ENCODE measurements at places on chromosomes 13 and 19.

DNA sequence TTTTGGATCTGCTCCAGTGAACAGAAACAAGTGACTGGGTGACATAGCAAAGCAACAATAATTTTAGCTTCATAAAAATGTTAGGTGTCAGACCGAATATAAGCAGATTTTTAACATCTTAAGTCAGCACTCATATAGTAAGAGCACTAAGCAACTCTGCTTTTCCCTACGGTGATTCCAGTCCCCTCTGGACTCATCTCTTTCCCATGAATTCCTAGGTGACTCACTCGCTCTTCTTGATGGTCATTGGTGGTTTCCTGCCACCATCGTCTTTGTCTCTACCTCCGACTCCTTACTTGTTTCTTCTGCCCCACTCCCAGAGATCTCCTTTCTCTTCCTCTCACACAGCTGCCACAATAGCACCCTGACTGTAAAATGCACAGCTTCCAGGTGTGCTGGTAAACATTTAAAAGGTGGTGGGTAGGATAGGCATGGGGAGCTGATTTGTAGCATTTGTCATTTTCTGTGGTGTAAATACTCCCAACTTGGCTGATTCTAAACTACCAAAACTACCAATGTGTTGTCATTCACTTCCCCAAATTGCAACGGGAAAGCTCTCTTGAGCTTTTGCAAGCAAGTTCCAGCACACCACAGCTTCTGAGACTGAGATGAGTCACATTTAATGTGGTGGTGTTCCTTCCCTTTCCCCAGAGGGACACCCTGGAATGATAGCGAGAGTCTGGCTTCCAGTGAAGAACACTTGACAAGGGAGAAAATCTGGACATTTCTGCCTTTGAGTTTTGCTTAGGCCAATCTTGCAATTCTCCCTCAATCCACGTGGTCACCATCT, 42.8 kb upstream of the CLDN10 start:
- no peak for DNase-seq

DNA sequence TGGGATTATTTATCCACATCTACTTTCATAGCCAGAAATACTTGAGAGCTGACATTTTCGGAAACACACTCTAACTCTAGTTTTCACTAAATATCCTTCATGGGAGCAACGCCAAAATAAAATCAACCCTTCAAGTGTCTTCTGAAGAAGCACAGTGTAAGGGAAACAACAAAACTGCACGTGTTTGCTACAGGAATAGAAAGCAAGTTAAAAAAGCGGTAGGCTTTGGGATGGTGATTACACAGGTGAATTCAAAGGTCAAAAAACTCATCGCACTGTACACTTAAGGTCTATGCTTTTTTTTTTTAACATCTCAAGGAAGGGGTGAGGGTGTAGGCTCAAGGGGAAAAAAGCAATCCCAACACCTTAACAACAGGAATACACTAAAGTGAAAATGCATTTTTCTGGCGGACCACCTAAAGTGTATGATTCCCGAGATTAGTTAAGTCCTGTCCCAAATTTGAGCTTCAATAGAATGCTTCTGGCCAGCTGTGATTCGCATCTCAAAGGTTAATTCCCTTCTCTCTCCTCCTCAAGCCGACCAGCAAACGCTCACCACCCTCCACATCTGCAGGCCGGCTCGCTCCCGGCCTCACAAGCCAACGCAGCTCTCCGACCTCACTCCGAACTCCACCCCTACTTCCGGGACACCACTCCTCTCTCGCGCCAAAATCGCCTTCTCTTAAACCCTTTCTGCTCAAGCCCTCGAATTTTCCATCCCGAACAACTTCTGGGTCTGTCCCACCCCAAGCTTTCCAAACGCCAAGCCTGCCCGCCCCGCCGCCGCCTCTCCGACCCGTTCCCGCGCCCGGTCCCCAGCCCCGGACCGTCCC, 1.1 kb downstream of the ARGLU1 start:
- DNase-seq, result peak; percentile 26

DNA sequence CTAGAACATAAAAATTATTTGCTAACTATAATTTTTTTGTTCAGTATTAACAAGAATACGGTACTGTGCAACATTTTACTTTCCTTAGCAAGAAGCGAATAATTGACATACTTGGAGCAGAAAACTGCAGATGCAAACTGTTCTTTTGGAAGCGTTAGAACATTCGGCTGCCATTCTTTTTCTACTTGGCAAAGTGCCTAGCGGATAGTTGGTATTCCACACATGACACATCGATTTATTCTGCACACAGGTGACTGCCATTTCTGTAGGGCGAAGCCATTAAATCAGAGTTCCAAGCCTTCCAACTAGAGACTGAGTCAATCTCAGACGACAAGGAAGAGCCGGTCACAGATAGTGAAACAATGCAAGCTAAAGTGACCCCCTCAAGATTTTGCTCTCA, 117.4 kb downstream of the TRPC4 start:
- DNase-seq, result no peak

- no peak for DNase-seq
Observed at GRCh38 chr13:107124129-107124718, 556.3 kb upstream of the ARGLU1 start.

DNA sequence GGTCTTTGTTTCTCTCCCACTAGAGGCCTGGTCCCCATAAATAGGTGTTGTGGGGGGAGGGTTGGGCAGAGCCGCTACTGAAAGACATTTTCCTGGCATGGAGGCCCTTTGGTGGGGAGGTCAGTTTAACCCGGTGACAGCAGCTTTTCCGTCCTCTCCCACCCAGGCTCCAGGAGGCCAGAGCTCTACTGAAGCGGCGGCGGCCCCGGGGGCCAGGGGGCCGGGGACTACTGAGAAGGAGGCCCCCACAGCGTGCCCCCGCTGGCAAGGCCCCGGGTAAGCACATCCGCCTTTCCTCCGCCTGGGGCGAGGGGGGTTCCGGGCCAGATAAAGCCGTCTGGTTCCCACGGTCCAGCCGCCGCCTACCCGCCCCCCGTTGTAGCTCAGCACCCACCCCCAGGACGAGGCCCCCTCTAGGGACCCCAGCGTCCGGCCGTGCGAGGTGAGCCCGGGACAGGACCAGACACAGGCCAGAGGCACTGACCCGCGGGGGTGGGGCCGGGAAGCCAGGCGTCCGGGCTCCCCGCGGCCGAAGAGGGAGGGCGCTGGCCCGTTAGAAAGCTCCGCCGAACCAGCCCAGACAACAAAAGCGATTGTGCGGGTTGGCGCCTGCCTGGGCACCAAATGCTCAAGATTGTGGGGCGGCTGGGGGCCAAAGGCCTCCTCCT, 1.1 kb upstream of the LTBP4 start:
- no peak for DNase-seq

DNA sequence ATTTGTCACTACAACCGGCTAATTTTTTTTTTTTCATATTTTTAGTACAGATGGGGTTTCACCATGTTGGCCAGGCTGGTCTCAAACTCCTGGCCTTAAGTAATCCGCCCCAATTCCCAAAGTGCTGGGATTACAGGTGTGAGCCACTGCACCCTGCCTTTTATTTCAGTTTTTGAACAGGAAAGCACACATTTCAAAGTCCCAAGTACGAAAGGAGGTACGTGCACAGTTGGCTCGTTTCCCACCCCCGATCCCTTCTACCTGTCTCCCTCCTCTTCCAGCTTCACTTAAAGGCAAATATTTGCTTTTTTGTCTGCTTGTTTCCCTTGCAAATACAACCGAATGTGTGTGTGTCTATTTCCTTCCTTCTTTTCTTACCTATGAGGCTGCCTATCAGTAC, 30.5 kb downstream of the ZIC5 start:
- DNase-seq, result no peak

GRCh38 chr19:30743702-30744101, 371.5 kb downstream of the ZNF536 start:
- DNase-seq, result no peak

DNA sequence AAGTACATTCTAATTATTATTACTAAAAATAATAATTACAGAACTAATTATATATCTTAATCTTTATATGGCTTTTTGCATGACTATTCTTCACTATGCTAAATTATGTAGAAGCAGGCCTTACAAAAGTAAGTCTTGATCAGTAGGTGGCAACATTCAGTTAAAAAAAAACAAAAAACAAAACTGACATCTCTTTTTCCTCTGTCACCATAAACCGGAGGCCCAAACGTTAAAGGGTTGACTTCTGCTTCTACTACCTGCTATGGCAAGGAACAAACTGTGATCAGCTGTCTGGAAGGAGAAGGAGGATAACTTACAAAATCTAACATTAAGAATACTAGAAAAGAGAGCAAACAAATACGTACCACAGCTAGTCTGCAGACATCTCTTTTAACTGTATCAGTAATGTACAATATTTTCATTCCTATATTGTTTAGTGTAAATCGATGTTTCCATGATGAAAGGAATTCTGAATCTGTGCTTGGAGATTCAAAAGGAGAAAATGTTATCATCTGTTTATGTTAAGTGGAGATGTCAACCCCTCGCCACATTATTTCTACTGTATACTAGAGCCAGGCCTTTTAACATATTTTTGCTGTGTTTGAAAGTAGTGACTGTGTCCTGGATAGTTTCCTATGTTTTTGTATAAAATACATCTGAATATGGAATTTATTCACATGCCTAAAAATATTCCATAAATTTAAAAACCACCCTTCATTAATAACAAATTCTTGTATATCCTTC, 1525.4 kb downstream of the SLITRK1 start:
- no peak for DNase-seq

- DNase-seq, result no peak
Observed at GRCh38 chr19:46131485-46132143, 7.1 kb upstream of the IGFL3 start.

GRCh38 chr19:732148-733069, 18.5 kb upstream of the MISP start:
- DNase-seq, result no peak

- DNase-seq, result no peak
Observed at GRCh38 chr13:26919732-26920131, 159.1 kb upstream of the GPR12 start.

- DNase-seq, result no peak
Observed at GRCh38 chr13:27634231-27634630, 12.5 kb downstream of the POLR1D start.
